Uterus (tissue), 4 donors: ENCODE measurements at places on chromosomes 1 and 21.
A peak's percentile ranks its signal among the peaks of the same experiment; 100 is the strongest.

DNA sequence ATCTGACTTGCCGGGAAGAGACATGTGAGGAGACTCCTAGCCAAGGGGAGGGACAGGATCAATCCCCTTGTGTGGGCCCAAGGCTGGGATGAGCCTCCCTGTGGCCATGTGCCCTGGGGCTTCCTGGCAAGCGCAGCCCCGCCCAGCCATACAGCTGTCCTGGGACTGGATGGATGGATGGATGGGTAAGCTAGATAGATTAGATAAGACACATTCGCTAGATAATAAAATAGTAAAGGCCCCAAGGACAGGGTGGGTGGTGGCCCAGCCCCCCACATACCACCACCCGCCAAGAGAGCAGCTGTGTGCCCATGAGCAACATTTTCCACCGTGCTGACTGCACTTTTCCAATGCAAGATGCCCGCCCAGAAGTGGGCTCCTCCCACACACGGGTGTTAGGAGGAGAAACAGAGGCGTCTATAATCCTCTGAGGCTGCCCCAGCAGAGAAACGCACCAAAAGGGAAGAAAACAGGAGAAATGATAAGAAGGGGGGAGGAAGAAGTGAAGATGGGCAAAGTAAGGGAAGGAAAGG is 25.1 kb downstream of the ZBTB17 start:
- DNase-seq, result peak; percentile 77

- DNase-seq, result no peak
Observed at GRCh38 chr1:30815556-30815955, 58.0 kb upstream of the LAPTM5 start.

GRCh38 chr1:181101581-181102226 is 13.2 kb downstream of the IER5 start:
- no peak for DNase-seq

GRCh38 chr1:103459346-103459745 is 66.2 kb upstream of the RNPC3 start:
- no peak for DNase-seq

DNA sequence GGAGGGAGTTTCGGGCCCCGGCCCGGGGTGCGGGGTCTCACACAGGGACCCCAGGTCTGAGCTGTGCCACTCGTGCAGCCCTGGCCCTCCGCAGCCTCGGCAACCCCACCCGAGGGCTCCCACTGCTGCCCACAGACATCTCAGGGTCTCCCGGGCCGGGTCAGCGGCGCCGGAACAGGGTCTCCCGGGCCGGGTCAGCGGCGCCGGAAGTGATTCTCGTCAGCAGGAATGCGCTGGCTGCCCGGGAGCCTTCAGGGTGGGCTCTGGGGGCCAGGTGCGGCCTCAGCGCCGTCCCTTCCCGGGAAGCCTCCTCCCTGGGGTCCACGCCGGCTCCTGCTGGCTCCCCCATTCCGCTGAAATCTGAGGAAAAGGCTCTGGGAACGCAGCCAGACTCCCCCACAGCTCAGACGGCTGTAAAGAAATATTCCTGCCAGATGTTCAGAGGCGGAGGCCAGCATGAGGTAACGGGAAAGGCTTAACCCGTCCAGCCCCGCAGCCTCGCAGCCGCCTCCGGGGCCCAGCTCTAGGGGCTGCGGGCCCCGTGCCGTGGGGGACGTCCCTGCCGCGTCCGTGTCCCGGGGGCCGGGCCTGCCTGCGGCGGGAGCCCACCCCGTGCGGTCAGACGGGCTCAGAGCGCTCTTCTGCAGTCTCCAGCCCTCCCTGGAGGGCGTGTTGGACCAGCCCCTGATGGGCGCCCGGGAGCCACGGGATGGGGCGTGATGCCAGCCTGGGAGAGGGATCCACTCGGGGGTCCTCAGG is 8.7 kb upstream of the COL6A1 start:
- DNase-seq, result peak; percentile 96

DNA sequence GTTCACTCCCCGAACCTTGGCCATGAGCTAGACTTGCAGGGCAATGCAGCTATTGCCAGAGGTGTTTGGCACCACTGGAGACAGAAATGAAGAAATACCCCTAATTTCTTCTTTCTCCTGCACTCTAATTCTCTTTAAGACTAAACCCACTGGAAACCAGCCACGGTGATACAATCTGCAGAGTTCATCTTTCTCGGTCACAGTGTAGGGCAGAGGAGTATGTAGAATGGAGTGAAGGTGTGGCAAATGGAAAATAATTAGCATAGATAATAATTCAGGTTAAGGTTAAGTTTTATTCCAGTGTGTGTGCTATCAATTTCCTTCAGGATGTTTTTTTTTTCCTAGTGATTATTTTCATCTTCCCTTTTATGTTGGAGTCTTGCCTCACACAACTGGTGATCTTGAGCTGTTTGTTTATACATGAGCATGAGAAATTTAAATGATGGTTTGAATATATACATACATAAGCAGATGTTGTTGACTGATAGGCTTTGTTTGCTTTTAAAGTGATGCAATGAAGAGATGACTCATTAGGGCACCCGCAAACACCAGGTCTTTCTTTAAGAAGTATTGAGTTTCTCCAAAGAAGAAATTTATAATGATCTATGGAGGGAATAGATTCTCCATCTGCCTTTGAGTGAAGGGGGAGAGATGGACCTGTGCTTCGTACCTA is 81.9 kb downstream of the SPATA17 start:
- DNase-seq, result no peak

GRCh38 chr21:29190923-29191331 is 60.5 kb downstream of the MAP3K7CL start:
- DNase-seq, result no peak

GRCh38 chr1:72178266-72178665 is 104.1 kb downstream of the NEGR1 start:
- no peak for DNase-seq

DNA sequence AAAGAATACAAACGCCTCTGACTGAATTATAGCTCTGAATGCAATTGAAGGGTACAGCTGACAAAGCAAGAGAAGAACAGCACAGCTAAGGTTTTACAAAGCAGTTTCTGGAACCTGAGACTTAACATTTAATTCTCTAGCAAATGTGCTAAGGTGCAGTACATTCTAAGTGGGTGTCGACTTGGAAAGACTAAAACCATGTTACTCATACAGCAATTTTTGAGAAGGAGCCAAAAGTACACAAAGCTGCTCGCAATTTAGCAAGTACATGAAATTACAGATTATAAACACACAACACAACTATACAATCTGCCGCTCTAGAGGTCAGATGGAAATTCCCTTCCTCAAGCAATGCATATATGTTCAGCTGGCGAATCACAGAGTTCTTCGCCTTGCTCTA is 121.9 kb downstream of the TIAM1 start:
- DNase-seq, result no peak

GRCh38 chr1:8603220-8603616 is 214.2 kb downstream of the RERE start:
- peak; percentile 31 for DNase-seq

DNA sequence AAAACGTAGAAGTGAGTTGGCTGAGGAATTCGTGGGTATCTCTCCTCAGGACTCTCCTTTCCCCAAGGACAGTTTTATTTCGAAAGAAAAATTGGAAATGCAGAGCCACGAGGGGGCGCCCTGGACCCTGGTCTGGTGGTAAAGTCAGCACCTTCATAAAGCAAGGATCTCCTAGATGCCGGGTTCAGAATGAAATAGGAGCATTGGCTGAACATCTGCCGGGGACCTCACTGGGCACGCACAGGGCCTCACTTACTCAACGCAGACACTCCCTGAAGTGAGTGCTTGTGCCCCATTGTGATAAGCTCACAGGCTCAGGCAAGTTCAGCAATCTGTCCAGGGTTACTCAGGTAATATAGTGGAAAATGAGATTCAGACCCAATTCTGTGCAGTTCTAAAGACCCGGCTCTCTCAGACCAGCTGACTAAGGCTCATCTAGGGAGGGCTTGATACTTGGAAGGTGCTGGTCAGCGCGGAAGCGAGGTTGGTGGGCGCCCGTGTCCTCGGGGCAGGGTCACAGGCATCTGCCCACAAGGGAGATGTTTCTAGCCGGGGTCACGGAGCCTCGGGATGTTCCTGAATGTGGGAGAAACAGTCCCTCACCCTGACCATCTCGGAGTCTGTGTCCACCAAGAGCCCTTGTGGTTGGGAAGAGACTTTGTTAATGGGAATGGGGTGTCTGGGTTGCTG is 55.7 kb upstream of the ETV3 start:
- DNase-seq, result peak; percentile 34

DNA sequence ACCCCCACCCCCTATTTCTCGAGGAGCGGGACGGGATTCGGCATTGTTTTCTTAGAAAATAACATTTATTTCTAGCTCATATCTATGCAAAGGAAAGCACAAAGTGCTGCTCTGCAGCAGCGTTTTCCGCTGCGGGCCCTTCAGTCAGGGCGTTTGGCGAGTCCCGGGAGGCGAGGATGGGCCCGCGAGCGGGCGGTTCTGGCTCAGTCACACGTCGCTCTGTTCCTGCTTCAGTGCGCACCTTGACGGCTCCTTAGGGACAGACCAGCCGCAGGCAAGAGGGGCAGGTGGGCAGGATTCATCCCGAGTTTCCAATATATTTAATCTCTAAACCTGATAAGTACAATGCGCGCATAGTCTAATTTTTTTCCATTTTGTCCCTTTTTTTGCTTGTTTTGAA is 5.7 kb downstream of the DMRTA2 start:
- no peak for DNase-seq

- no peak for DNase-seq
Observed at GRCh38 chr1:119006406-119007279, 18.5 kb upstream of the TBX15 start.

DNA sequence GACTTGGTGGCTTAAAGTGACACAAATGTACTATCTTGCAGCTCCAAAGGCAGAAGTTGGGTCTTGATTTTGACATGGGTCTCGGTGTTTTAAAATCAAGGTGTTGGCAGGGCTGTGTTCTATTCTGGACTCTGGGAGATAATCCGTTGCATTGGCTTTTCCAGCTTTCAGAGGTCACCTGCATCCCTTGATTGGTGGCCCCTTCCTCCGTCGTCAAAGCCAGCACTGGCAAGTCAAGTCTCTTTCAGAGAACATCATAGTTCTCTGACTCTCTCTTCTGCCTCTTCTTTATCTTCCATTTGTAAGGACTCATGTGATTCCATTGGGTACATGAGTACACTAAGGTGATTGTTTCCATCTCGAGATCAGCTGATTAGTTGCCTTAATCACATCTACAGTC is 172.1 kb downstream of the CAMTA1 start:
- no peak for DNase-seq

- DNase-seq, result no peak
Observed at GRCh38 chr1:30095451-30096025, 627.8 kb downstream of the MATN1 start.

DNA sequence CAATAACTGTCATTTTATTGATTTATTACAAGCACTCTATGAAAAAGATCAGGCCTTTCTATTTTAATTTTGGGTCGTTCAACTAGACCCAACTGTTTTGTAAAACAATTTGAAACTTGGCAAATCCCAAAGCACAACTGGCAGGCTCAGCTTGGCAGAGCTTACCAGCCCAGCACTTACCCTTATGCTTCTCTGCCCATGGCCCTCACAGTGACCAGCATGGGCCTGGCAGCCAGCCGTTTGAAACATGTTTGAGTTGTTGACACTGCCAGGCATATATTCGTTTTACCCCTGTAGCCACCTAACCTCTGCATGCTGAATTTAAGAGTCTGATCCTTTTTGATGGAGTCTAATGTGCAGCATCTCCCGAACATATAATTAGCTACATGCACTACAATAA is 796.7 kb upstream of the ADGRL2 start:
- DNase-seq, result no peak

DNA sequence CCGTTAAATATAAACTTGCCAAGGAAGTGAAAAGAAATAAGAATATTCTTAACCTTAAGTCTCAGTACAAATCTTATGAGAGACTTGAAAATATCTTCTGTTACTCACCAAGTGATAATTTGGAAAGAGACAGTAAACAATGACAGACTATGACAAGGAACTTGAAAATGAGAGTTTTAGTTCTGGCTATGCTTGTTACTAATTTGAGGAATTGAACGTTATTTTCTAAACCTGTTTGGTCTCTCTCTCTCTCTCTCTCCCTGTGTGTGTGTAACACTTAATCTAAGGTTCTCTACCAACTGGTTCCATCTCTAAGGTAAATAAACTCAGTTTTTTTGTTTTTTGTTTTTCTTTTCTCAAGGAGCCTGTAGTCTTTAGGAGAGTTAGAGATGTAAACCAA is 161.8 kb downstream of the AMY1C start:
- no peak for DNase-seq

DNA sequence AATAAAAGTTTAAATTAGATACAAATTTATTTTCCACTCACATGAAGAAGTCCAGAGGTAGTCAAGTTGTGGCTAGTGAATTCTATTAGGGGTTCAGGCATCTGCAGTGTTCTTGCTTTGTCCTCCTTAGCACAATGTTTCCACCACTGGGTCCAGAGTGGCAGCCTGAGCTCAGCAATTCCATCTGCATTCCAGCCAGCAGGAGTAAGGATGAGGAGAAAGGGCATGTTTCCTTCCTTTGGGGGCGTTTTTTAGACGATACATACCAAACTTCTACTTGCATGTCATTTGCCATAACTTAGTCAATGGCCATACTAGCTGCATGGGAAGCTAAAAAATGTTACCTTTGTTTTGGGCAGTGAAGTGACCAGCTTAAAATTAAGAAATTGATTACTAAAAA is 98.5 kb upstream of the VANGL1 start:
- DNase-seq, result no peak

GRCh38 chr1:45640293-45640692 is 16.4 kb upstream of the CCDC17 start:
- no peak for DNase-seq

DNA sequence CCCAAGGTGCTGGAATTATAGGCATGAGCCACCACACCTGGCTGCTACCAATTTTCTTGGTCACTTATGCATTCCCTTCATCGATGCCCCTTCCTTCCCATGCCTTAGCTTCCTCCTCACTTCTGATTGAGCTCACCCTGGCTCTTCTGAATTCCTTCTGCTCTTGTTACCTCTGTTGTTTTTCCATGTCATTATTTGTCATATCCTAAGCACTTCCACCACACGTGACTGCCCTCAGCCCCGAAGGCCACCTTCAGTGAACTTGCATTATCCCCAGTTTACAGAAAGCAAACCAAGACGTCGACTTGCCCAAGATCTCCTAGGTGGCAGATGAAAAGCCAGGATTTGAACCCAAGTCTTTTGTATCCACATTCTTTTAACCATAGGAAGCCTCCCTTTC is 30.7 kb downstream of the CA6 start:
- DNase-seq, result no peak
